ENCODE measurements at places on chromosomes 5 and 9.

GRCh38 chr5:107671742-107672210 lies 1.0 kb upstream of the EFNA5 start:
- DNase-seq = no peak

GRCh38 chr9:13205824-13206223 lies 73.7 kb downstream of the MPDZ start:
- no peak for DNase-seq

DNA sequence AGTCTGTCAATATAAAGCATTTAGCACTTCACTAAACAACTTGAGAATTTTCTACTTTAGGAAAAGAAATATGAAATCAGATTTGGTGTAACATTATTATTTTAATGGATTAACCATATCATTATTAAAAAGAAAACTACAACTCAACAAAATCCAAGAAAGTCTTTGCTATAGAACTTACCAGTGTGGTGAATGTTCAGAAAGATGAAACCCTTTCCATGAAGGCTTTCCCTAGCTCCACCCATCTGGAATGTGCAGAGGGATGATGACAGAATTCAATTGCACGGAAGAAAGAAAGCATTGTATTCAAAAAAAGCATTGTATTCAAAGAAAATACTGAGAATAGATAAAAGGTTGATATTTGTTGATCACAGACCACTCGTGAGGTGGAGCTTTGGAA lies 328.6 kb upstream of the NUDT12 start:
- DNase-seq = no peak

DNA sequence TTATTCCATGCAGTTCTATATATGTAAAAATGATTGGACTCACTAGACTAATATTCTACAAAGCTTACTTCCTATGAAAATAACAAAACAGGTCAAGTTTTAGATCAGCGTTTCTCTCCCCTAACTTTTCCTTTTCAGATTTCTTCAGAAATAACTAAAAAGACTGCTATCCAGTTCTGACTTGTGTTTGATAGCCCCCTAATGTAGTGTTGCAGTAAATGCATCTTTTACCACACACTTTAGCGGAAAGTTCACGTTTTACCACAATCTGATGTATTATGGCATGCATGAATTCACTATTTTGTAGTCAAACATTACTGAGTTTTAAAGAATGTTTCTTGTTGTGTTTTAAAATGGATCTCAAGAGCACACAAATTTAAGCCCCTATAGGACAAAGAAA lies 292.7 kb downstream of the RAB3C start:
- no peak for DNase-seq
